ENCODE measurements at places on chromosomes 2 and 18.

- no peak for DNase-seq
Observed at GRCh38 chr2:121689356-121689755, 40.1 kb upstream of the CLASP1 start.

- DNase-seq: no peak
Observed at GRCh38 chr18:13374468-13375301, 156.1 kb downstream of the LDLRAD4 start.

DNA sequence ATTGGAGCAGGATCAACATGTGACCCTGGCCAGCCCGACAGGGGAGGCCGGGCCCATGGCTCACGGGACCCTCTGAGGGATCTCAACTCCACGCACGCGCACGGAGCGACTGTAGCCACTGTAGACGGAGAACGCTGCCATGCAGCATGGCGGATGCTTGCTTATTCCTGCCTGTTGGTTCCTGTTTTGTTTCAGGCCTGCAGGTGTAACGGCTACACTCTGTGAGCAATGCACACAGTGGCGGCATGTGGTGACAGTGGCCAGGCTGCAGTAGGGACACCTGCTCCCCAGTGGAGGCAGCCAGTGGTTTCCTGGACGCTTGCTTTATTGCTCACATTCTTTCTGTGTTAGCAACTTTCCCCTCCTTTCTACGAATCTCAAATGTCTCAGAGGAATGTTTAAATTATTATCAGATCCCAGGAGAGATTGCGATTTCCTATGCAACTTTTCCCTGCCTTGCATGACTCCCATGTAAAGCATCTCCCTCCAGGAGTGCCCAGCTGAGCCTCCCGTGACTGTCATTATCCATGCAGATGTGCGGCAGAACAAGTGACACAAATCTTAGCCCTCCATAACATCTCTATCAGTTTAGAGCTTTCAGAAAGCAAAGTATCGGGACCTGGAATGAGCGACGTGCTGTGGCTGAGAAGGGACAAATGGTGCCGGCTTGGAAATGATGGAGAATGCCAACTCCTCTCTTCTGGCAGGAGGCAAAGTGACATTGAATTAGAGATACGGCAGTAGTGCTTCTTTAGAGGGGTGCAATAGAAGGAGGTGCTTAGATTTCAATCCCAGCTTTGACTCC lies 209.7 kb downstream of the ASB1 start:
- no peak for DNase-seq

- no peak for DNase-seq
Observed at GRCh38 chr2:119682578-119682977, 3.6 kb downstream of the TMEM177 start.

GRCh38 chr2:9313443-9313842 lies 106.8 kb downstream of the ASAP2 start:
- DNase-seq: no peak

- DNase-seq: no peak
Observed at GRCh38 chr2:103005393-103005792, 243.6 kb downstream of the TMEM182 start.

- no peak for DNase-seq
Observed at GRCh38 chr18:11859903-11860407, 8.7 kb downstream of the CHMP1B start.

DNA sequence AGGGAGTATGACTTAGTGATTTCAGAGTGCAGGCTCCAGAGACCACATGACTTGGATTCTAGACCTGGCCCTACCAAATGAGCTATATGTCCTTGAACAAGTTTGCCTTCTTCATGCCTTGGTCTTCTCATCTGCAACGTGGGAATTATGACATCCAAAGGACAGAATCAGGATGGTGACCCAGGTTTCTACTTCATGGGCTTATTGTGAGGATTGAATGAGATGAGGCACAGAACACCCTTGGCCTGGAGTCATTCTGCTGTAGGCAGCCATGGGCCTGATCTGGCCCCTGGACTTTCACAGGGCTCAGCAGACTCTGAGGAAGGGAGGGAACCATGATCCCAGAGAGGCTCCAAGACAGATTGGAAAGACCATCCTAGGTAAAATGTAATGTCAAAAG lies 85.6 kb upstream of the HAAO start:
- no peak for DNase-seq

GRCh38 chr18:11808001-11808855 lies 43.0 kb upstream of the CHMP1B start:
- DNase-seq: no peak

- no peak for DNase-seq
Observed at GRCh38 chr2:221258464-221258863, 313.6 kb downstream of the EPHA4 start.

DNA sequence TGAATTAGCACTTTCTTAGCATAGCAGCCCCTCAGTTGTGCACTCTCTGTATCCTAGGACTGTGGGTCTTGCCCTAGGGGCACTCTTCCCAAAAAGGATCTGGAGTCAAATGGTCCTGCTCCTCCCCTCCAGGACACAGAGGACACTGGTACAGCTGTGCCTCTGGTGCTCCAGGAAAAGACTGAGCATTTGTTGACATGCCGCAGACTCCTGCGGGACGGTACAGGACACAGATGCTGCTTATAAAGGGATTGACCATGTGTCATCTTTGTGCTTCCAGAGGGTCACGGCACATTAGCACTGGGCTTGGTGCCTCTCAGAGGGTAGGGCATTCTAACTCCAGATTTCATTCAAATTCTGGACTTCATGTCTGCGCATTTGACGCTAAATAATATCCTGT lies 110.5 kb downstream of the KLF7 start:
- no peak for DNase-seq

All from left renal cortex interstitium (tissue), 4 donors.